ENCODE measurements at places on chromosomes 7 and 10.

- DNase-seq, result no peak
Measured at GRCh38 chr10:123442901-123443300, 223.3 kb upstream of the GPR26 start.

DNA sequence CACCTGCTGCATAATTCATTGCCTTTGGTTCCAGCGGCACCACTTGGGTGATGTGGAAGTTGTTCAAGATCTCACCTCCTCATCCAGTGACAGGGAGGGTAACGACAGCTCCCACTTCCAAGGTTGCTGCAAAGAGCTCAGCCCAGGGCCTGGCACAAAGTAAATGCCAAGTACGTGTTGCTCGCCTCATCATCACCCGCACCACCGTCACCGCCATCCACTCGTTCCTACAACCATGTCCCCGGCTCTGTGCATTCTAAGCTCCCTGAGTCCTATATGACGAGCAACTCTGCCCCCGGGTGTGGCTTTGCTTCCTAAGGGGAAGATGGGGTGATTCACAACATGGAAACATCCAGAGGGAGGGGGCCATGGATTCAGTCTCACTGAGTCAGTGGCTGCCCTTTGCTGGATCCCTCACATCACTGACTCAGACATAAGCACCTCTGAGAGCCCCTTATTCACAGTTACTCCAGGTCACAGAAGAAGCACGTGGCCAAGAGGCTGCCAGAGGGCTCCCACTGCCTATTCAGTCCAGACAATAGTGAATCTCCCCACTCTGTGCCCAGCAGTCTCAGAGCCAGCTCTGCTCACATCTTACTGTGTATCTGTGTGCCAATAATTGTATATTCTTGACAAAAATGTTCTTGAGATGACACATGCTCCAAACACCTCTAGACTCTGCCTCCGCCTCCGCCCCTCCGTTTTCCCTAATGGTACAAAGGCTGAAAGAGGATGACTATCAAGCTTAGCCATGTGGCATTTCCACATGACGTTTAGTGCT, 159.1 kb downstream of the GFRA1 start:
- DNase-seq, result no peak

- DNase-seq, result no peak
Measured at GRCh38 chr10:80599424-80599847, 61.7 kb downstream of the SH2D4B start.

- DNase-seq, result no peak
Measured at GRCh38 chr7:49790209-49790608, 16.8 kb downstream of the VWC2 start.

- DNase-seq, result no peak
Measured at GRCh38 chr7:103573479-103574058, 127.6 kb upstream of the SLC26A5 start.

- DNase-seq, result no peak
Measured at GRCh38 chr10:97207756-97208346, 22.1 kb upstream of the SLIT1 start.

- no peak for DNase-seq
Measured at GRCh38 chr10:120387326-120387725, 69.7 kb upstream of the PLPP4 start.

DNA sequence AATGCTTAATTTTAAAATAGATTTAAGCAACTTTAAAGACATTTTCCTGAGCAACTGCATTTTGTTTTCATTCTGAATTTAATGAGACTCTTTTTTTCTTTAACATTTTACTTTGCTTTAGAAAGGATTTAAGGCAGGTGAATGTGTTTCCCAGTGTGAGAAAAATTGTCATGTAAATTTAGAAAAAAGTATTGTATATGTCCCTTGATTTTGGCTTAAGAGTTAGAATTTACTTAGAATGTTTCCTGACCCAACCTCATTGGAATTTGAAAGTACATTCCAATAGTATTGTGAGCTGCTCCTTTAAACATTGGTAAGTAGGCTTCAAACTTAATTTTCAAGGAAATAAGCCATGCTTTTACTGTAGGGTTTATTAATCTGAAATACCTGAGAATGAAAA, 110.2 kb downstream of the PTEN start:
- no peak for DNase-seq

DNA sequence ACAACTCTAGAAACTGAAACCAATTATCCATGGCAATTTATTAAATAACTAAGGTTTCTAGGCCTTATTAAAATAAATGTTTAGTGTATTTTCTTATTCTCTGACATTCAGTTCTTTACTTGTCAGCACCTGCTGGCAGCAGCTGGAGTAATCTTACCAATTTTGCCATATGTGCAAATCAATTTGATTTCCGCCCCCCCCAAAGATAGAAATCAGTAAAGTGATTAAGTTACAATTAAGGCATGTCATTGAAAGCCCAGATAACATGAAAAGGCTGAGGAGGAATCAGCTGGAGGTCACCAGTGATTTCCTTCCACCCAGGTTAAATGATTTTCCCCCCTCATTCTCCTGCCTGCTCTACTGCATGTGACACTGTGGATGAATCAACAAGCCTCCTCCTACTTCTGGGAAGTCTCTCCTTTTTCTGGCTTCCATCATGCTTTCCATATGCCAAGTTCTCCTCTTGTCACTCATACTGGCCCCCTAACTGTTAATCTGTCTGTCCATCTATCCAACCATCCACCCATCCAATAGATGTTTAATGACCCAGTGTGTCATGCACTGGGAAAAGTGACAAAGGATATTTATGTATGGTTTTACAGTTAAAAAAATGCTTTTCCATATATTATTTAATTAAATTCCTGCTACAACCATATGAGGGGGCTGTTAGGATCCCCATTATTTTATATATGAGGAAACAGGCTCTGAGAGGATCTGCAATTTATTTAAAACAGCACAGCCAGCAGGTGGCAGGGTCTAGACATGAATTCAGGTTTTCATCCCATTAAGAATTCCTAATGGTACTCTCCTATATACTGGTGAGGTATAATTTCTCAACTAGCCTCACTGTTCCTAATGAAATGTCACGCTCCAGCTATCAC, 116.5 kb downstream of the ATXN7L1 start:
- DNase-seq, result no peak

GRCh38 chr7:121605317-121605680, 209.2 kb upstream of the FAM3C start:
- DNase-seq, result no peak

- DNase-seq, result no peak
Measured at GRCh38 chr7:144777005-144777839, 58.6 kb downstream of the TPK1 start.

DNA sequence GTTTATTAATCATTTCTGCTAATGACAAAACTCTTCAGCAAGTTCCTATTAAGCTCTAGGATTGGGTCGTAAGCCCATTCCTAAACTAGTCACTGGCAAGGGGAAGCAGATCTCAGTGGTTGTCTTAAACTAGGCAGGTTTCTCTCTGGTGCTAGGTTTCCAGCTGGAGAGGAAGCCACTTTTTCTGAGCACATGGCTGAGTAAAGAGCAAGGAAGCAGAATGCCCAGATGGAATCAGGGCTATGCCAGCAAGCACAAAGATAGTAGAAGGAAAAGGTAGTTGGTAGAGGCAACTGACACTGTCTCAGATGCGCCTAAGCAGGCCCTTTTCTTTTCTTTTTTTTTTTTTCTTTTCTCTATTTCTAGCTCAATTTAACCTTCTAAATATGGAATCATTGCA, 224.9 kb downstream of the EXOC4 start:
- DNase-seq, result no peak
